Cardiac muscle cell (in vitro differentiated cells and primary cell): ENCODE measurements at places on chromosomes 6 and 20. TPM values are rescaled to one million over a fixed set of nuclear protein-coding genes. Genes with fewer than 3 reads are reported as not detected.

- no peak for DNase-seq
Observed at GRCh38 chr20:48765359-48765758, 62.4 kb downstream of the PREX1 start.

SLC12A5 gene
- 17.1 and 27.9 TPM in 2 replicates for polyA plus RNA-seq

DNA sequence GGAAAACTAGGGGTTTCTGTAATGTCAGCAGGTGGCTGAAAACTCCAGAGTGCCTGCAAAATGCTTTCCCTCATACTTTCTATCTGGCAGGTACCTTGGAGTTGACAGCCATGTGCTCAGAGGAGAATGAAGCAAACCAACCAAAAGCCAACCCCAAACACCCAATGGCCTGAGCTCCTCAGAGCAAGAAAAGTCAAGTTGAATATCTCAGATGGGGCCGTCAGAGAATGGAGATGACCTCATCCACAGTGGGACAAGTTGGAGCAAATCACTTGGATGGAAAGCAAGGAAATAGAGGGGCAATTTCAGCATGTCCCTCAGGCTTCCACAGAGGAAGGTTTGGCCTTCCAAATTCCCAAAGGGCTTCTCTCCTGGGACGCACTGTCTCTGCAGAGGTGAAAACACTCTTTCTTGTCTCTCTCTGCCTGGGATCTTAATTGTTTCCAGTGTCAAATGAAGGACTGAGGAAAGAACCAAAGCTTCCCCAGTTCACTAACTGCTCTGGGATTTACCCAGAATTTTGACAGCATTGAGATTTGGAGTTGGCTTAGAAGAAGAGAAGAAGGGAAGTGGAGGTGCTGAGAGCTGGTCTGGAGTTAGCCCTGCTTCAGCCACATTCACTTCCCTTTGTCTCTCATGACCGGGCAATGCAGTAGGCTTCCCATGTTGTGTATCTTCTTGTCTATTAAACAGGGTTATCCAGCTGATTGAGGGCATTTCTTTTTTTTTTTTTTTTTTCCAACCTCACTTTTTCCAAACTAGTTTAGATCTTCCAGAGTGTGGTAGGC is 42.2 kb downstream of the PRND start:
- DNase-seq: no peak

GRCh38 chr20:63765902-63766301 is 26.3 kb downstream of the SLC2A4RG start:
- DNase-seq: no peak

DNA sequence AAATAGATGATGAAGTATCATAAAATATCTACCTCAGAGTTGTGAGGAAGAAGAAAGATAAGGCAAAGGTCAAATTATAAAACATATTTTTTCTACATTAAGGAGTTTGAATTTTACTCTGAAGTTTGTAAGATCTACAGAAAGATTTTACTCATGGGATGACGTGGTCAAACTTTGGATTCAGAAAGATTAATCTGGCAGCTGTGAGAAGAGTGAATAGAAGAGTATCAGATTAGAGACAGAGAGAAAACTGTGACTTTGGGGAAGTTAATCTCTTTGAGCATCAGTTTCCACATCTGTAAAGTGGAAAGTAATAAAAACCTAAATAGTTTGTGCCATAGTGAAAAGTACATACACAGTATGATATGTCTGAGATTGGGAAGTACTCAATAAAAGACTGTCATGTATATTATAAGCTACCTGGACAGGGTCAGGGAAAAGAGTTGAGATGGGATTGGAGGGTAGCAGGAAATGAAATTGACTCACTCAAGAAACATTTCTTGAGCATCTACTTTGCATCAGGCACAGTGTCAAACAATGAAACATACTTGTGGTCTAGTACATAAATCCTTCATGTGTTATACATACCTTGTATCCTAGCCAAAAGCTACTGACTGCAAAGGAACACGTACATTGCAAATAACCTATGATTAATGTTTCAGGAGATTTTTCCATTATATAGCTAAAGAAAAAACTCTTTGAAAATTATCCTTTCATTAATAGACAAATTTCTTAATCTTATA is 222.1 kb downstream of the TMEM200A start:
- peak; percentile 67 for DNase-seq

BTN1A1 gene
- polyA plus RNA-seq: 0.14 and 0.35 TPM in 2 replicates
